ENCODE measurements at places on chromosomes 6 and 20.

GRCh38 chr6:154341871-154342270 is 14.7 kb downstream of the IPCEF1 start:
- no peak for DNase-seq

DNA sequence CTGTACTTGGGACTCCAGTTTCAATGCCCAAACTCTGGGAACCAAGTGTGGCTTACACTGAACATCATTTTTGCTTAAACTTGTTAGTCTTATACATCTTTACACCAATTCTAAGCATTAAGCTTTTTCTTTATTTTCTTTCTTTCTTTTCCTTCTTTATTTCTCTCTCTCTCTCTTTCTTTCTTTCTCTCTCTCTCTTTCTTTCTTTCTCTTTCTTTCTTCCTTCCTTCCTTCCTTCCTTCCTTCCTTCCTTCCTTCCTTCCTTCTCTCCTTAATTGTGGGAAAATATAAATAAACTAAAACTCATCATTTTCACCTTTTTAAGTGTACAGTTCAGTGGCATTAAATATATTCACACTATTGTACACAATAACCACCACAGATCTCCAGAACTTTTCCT is 31.6 kb upstream of the HLA-DQA2 start:
- no peak for DNase-seq

DNA sequence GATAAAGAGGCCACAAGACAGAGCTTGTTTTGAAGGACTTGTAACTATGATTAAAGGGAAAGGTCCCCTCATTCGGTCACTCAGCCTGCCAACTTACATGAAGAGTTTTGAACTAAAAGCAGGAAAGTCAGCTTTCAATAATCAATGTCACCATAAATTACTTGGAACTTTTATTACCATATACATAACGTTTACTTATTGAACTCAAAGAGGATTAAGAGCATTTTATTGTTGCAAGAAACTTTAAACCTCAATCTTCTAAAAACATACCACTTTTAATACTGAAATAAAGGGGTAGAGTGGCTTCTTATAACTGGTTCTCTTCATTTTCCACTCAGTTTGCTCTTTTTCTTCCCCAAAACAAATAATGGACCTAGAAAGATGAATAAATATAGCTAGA is 65.1 kb downstream of the CNKSR3 start:
- no peak for DNase-seq

DNA sequence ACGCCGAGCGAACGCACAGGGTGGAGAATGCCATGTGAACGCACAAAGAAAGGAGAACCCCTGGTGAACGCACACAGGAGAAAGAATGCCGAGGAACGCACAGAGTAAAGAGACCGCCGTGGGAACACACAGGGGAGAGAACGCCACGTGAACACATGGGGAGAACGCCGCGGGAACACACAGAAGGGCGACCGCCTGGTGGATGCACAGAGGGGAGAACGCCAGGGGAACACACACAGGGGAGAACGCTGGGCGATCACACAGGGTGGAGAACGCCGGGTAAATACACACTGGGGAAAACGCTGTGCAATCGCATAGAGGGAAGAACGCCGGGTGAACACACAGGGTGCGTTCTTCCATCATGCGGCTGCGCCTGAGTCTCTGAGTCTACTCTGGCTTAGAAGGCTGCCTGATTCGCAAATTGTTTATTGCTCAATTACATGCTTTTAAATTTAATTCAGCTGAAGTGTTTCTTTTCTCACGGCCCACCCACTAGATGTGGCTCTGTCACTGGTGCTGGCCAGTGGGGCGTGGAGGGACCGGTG is 54.1 kb downstream of the RNASET2 start:
- DNase-seq: no peak

- no peak for DNase-seq
These were observed 30.4 kb upstream of the CD93 start for GRCh38 chr20:23116311-23117089.

DNA sequence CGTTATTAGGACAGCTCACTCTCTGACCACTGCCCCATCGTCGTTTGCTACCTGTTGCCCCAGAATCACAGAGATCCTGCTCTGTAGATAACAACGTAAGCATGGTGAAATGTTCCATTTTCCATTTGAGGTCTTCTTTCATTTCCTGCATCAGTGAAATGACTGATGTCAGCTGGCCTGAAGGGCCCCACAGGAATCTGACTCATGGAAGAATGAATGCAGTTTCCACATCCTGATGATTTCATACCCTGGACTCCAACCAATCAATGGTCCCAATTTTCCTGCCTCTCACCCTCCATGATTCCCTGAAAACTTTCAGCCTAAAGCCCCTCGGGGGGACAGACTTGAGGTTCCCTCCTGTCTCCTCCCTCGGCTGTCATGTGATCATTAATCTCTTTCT is 394.4 kb upstream of the CDH4 start:
- no peak for DNase-seq
